ENCODE measurements at places on chromosomes 3 and 15.

DNA sequence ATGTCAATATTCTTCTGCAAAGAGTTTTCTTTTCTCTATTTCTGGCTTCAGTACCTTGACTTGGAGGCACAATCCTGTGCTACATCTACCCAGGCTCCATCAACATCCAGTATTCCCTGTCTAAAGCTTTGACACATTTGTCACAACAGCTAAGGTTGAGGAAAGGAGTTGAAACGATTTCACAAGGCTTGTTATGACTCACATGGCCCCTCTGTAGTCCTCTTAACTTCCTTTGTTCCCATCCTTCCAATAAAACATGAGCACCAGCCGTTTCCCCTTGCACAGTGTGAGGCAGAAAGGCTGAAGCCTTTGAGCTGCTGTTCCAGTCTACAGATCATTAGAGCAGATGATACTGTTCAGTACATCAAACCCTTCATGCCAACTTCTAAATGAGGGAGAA is 163.0 kb upstream of the TMCO5A start:
- no peak for DNase-seq

- DNase-seq, result no peak
Observed at GRCh38 chr15:85718271-85718971, 76.3 kb downstream of the KLHL25 start.

- DNase-seq, result no peak
Observed at GRCh38 chr15:47715856-47716445, 1.4 kb upstream of the SEMA6D start.

DNA sequence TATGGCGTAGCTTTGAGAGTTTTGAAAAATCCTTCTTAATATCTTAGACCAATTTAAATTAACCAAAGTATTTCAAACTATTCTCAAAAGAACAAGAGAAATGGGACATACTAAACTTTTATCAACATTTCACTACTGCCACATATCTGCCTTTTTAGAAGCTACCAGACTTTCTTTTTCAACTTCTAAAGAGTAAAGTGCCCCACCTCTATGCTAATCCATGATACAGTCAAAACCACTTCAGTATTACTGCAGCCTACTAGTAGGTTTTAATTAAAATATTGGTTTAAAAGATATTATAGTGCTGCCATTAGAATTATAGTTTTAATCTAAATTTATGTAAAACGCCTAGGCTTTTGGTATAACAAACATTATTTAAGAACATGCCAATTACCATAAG is 15.1 kb downstream of the HERC1 start:
- DNase-seq, result no peak

- DNase-seq, result no peak
Observed at GRCh38 chr3:128301186-128302023, 148.1 kb downstream of the EEFSEC start.

- DNase-seq, result no peak
Observed at GRCh38 chr3:181915551-181915950, 203.8 kb downstream of the SOX2 start.

GRCh38 chr15:68782589-68783161 is 38.0 kb downstream of the ANP32A start:
- no peak for DNase-seq

DNA sequence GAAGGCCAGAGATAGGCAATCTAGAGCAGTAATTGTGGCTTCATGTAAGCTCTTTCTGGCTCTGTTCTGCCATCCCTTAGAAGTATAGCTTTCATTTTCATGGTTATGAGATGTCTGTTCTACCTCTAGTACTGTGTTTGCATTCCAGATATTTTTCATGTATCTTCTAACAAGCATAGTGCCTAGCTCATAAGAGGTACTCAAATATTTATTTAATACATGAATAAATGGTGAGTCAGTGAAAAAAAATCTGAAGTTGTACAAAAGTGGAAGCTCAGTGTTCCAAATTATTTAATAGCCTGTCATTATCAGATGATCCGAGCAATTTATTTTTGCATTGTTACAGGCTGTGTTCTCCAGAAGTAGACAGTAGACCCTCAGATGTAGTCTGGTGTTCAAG is 64.3 kb downstream of the OXSM start:
- DNase-seq, result no peak

DNA sequence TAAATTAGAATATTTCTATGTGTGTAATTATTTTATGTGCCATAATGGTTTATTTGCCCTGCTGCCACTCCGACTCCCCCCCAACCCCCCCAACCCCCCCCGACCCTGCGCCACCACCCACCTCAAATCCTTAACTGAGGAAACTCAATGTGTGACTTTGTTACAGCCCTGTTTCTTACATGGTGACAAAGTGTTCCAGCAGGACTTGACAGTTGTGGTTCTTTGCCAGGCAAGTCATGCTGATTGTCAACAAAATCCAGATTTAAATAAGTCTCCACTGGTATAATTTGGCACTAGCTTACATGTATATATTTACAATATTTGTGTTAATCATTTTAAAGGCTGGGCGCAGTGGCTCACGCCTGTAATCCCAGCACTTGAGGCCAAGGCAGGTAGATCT is 7.7 kb downstream of the EBLN2 start:
- DNase-seq, result no peak

- no peak for DNase-seq
Observed at GRCh38 chr15:68484696-68485400, 52.9 kb upstream of the ITGA11 start.

GRCh38 chr15:57152666-57153539 is 223.4 kb upstream of the CGNL1 start:
- no peak for DNase-seq

DNA sequence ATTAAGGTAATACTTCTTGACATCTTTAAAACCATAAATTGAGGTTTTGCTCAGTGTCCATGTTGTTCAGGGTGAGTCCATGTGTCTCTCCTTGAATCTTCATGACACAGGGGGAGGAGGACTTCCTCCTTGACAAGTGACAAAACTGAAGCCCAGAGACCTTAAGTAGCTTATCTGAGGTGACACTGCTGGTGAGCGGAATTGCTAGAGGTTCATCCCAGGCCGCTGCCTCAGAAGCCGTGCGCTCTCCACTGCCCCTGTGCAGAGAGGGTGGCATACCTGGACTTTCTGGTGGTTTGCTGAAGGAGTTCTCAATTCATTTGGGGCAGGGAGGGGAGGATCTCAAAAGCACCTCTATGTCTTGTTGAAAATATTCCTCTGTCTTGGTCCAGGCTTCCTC is 23.2 kb upstream of the CCDC174 start:
- DNase-seq, result no peak

- DNase-seq, result no peak
Observed at GRCh38 chr15:49674370-49674769, 53.5 kb downstream of the DTWD1 start.

DNA sequence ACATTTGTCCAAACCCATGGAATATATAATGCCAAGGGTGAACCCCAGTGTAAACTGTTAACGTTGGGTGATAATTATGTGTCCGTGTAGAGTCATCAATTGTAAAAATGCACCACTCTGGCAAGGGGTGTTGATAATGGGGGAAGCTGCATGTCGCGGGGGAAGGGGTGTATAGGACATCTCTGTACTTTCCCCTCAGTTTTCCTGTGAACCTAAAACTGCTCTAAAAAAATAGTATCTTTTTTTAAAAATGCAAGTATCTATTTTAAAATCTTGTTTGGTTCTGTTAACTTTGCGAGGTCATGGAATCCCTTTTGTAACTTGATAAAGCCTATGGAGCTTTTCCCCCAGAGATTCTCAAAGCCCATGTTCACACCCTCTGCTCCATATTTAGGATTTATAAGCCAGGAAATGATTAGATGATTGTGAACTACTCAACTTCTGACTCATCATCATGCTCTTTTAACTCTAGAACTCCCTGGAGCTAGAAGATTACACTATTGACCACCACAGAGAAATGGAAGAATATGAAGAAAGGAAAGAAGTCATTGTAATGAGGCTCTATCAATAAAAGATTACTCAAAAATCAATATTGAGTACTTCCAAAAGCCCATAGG is 56.1 kb upstream of the C3orf49 start:
- DNase-seq, result no peak

DNA sequence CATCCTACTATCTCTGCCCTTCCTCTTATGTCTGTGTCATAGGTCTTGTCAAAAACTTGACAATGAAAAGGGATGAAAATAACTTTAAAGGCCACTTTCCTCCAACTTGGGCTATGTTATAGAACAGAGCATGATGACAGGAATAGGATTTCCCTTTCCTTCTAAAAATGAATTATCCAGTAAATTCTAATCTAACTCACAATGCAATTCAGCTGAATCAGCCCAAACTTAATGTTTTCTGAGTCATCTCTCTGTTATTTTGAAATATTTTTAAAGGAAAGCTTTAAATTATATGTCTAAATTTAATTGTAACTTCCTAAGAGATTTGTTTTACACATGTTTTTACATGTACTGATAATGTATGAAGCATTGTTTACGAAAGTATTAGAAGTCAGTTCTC is 258.5 kb downstream of the BBX start:
- DNase-seq, result no peak

DNA sequence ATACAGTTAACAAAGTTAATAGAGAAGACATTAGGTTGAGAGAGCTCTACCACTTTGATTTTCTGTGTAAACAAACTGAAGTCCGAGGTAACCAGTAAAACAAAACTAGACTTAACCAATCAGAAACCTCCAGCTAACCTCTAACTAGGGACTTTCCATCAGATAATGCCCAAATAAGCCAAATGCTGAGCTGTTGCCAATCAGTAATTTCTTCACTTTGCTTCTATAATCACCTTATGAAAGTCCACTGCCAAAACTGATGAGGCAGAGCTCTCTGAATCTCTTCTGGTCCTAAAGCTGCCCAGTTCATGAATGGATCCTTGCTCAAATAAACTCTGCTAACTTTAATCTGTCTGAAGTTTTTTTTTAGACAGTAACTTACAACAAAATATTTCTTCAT is 448.0 kb upstream of the NECTIN3 start:
- DNase-seq, result no peak

- no peak for DNase-seq
Observed at GRCh38 chr3:125684199-125684598, 88.9 kb upstream of the OSBPL11 start.

DNA sequence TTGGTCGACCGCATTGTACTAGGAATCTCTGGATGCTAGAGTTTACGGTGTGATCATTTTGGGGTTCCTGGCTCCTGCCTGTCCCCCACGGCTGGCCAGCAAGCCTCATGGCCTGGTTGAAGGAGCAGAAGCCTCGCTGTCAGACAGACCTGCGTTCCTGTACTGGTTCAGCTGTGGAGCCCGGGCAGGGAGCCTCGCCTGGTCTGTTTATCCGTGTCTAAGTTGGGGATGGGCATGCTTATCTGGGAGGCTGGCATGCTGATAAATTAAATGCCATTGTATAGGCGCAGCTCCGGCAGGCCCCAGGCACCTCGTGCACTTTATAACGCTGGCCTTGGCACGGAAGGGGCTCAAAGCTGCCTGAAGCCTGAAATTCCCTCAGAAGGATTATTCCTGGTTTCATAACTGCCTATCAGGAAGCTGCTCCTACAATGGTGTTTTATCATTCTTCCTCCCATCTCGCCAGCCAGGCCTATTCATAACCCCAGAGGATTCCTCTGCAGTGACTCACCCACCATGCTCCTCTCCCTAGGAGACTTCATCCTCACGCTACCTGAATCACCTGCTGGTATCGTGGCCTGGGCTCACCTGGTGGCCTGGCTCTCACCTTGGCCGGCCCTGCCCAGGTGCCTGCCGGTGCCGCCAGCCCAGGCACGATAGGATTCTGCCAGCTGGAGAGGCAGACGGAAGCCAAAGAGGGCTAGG is 110.9 kb downstream of the ASB7 start:
- no peak for DNase-seq

- no peak for DNase-seq
Observed at GRCh38 chr3:156010829-156011228, 109.5 kb upstream of the KCNAB1 start.

DNA sequence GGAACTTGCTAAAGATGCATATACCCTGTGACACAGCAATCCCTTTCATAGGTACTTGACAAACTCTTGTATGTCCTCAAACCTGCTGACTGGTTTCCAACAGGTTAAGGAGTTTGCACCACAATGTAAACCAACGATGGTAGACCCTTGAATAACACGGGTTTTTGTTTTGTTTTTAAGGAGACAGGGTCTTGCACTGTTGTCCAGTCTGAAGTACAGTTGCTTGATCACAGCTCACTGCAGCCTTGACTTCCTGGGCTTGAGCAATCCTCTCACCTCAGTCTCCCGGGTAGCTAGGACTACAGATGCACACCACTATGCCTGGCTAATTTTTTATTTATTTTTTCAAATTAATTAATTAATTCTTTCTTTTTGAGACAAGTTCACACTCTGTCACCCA is 23.3 kb downstream of the SIN3A start:
- no peak for DNase-seq

- DNase-seq, result no peak
Observed at GRCh38 chr3:71056327-71056726, 527.2 kb downstream of the FOXP1 start.

GRCh38 chr3:189563853-189564563 is 67.2 kb upstream of the TP63 start:
- peak; percentile 10 for DNase-seq

DNA sequence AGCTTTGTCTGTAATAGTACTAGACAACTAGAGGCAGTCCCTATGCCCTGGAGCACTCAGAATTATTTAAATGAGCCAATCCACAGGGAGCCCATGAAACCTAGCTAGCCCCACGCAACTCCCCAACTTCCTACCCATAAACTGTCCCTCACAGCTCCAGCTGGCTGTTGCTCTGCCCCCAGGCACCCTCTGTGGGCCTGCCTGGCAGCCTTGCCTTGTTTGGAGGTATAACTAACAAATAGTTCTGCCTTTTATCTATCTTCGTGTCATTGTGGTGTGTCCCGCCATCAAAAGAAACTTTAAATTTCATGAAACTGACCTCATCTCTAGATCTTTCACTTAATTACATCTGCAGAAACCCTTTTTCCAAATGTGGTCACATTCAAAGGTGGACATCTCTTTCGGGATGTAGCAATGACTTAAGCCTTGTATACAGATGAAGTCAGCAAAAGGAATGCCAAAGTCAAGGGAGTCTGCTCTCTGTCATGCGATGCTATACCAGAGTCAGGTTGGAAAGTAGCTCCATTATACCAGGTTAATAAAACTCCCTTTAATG is 1.8 kb upstream of the RTP3 start:
- DNase-seq, result no peak

DNA sequence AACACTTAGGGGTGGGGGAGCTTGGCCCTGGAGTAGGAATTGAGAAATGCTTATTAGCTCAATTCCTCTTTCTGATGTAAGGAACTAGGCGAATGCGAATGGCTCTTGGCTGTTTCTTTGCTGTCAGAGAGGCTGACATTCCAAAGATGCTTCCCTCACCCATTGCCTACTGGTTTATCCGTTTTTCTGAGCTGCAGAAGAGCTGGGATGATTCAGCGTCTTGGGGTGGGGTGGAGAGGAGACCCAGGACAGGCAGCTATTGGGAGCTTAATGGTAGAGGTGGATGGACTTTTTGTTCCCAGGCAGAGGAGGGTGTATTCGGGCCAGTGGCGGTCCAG is 9.8 kb downstream of the PLEKHO2 start:
- DNase-seq, result no peak

- no peak for DNase-seq
Observed at GRCh38 chr3:69005071-69005790, 8.3 kb downstream of the EOGT start.

DNA sequence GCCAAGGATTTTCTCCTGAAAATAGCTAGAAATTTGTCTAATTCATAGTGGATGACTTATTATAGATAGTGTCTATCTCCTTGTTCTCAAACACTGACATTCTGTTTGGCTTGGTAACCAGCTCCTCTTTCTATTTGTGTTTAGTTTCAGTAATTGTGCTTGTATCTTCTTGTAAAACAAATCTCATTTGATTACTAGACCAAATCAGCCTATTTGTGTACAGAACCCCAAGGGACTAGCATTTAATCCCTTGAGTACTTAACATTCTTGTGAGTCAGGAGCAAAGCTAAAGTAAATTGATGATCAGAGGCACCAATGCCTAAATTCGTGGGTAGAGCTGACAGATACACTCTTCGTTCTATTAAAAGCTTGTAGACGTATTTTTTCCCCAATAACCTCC is 306.5 kb upstream of the SLITRK3 start:
- no peak for DNase-seq

All from stimulated activated CD4-positive, alpha-beta T cell treated with anti-CD3 and anti-CD28 coated beads, Interleukin-4, amount 100 ng/mL, for 48 hours (primary cell).